ENCODE measurements at places on chromosomes 4 and X.

GRCh38 chr4:56757261-56757746, 64.2 kb downstream of the SPINK2 start:
- H3K27ac ChIP-seq = peak overlapping the region; percentile 81
- H3K4me3 ChIP-seq = peak overlapping the region; percentile 87
- no peaks in the 10 kb centered on the region for H3K27me3 ChIP-seq
- H3K36me3 ChIP-seq = no peaks in the 10 kb centered on the region

GRCh38 chr4:85901500-85901899, 426.6 kb downstream of the ARHGAP24 start:
- H3K27ac ChIP-seq = no peak overlapping the region
- H3K4me3 ChIP-seq = no peak overlapping the region
- H3K27me3 ChIP-seq = no peaks in the 10 kb centered on the region
- no peaks in the 10 kb centered on the region for H3K36me3 ChIP-seq

DNA sequence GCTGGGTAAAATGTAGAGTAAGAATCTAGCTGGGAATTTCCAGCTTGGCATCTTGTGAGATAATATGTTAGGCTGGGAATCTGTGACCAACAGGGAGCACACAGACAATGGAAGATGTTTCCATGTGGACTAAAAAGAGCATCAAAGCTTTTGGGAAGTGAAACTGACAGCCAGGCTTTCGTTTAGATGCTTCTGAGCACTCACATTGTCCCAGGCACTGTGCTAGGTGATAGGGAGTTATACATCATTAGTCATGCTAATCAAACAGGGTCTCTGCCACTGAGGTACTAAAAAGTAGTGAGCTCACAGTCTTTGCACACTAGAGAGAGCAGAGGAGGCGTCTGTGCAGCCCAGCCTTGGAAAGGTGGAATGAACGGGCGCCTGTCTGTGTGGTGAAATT, 101.9 kb upstream of the SCOC start:
- no peak overlapping the region for H3K4me3 ChIP-seq
- H3K27ac ChIP-seq = no peak overlapping the region
- H3K27me3 ChIP-seq = no peaks in the 10 kb centered on the region
- peak; percentile 12 for DNase-seq
- no peaks in the 10 kb centered on the region for H3K36me3 ChIP-seq

- peaks cover 11% of the 10 kb centered on the region for H3K4me1 ChIP-seq
- H3K4me3 ChIP-seq = peak overlapping the region; percentile 67
- H3K36me3 ChIP-seq = no peaks in the 10 kb centered on the region
- peaks cover 17% of the 10 kb centered on the region for H3K27me3 ChIP-seq
Observed at GRCh38 chrX:100674705-100675104, 30.7 kb downstream of the SRPX2 start.

- no peaks in the 10 kb centered on the region for H3K36me3 ChIP-seq
- H3K27ac ChIP-seq = no peak overlapping the region
- H3K4me3 ChIP-seq = no peak overlapping the region
- no peak for DNase-seq
- H3K4me1 ChIP-seq = no peaks in the 10 kb centered on the region
Observed at GRCh38 chr4:185623444-185624258, 88.3 kb upstream of the PDLIM3 start.

DNA sequence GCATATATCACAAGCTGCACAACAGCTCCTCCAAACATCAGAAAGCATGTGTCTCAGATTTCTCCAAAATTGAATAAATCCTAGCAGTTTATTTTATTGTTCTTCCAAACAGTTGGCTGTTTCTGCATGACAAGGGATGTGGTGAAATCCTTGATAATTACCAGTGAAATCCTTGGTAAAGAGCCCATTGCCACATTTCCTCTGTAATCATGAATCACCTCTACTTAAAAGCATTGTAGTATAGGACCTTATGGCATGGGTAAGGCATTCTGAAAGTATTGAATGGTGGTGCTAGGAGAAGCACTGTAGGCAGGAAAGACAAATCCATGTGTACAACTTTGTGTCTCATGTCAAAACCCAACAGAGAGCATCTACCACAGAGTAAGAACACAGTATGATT, 135.8 kb upstream of the NDST3 start:
- H3K27me3 ChIP-seq = no peaks in the 10 kb centered on the region
- H3K4me3 ChIP-seq = no peak overlapping the region
- no peaks in the 10 kb centered on the region for H3K4me1 ChIP-seq
- no peaks in the 10 kb centered on the region for H3K36me3 ChIP-seq

DNA sequence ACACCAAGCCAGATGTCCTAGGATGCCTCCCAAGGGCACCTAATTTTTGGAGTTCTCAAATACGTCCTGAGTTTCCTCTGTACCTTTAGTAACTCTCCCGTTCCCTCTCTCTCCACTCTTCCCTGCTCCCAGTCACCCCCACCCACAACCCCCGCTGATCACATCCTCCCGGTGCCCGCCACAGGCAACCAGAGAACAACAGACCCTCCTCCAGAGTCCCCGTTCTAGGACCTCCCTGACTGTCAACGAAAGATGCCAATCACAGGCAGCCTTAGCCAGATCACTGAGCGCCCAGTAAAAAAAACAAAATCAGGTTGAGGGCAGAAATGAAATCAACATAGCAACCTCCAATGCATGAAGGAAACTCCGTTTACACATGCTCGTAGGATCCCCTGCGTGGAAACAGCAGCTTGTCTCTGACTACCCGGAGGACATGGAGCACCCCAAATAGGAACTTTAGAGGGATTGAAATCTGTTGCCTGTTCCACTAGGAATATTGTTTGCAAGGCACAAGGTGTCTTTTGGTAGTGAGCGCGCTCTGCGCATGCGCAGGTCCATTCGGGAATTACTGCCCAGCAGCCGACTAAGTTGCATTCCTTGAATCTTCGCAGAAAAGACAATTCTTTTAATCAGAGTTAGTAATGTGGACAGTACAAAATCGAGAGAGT, at the start of gene GABRB1:
GABRB1 (plus strand) TSS at position 557 of the 668 bp plus-strand sequence.
- peak within 1 kb of the TSS; percentile 30 for H3K4me3 ChIP-seq
- H3K36me3 ChIP-seq = no peaks in the 10 kb centered on the region
- H3K27me3 ChIP-seq = peaks cover 40% of the 10 kb centered on the region
- peak within 1 kb of the TSS; percentile 26 for H3K27ac ChIP-seq
- H3K4me1 ChIP-seq = peaks cover 18% of the 10 kb centered on the region
- DNase-seq = no peak

DNA sequence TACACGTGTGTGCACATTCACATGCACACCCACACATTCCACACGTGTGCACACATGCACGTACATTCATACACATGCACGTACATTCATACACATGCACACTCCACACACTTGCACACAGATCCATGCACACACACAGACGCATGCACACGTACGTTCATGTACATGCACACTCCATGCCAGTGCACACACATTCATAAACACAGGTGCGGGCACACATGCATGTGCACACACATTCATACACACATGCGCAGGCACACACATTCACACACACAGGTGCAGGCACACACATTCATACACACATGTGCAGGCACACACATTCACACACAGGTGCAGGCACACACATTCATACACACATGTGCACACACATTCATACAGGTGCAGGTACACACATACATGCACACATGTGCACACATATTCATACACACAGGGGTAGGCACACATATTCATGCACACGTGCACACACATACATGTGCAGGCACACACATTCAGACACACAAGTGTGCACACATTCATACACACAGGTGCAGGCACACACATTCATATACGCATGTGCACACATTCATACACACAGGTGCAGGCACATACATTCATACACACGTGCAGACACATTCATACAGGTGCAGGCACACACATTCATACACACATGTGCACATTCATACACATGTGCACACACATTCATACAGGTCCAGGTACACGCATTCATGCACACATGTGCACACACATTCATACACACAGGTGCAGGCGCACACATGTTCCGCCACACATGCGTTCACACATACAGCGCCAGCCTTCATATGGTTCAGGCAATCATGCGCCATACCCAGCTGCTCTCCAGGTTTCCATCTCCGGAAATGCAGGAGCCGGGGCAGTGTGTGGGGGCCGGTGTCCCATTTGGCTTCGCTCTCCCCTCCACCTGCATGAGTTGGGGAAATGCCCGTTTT, 124.8 kb downstream of the HMX1 start:
- H3K27me3 ChIP-seq = peaks cover 5% of the 10 kb centered on the region
- H3K36me3 ChIP-seq = no peaks in the 10 kb centered on the region
- no peaks in the 10 kb centered on the region for H3K4me1 ChIP-seq
- no peak overlapping the region for H3K4me3 ChIP-seq
- DNase-seq = no peak

DNA sequence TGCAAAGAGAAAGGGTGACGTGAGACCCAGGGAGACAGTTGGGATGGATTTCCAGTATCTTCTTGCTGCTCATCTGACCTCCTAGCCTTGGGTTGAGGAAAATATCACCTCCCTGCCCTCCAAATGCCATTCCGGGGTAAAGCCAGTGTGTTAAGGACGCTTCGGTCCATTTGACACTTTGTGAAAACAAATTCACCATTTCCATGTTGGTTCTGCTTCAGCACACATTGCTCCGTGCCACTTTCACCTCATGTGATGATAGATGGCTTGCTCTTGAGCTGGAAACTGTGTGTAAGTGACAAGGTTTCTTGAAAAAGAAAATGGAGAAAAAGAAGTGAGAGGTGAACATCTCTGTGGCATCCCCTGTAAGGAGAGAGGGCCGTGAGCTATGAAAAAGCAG, 256.1 kb upstream of the PGRMC2 start:
- H3K4me3 ChIP-seq = no peak overlapping the region
- no peak for DNase-seq
- no peaks in the 10 kb centered on the region for H3K4me1 ChIP-seq
- H3K36me3 ChIP-seq = no peaks in the 10 kb centered on the region
- H3K27me3 ChIP-seq = peaks cover 16% of the 10 kb centered on the region
- H3K27ac ChIP-seq = no peak overlapping the region

- peaks cover 5% of the 10 kb centered on the region for H3K36me3 ChIP-seq
- DNase-seq = no peak
- peaks cover 8% of the 10 kb centered on the region for H3K27me3 ChIP-seq
- H3K27ac ChIP-seq = no peak overlapping the region
Observed at GRCh38 chr4:74714611-74715130, 79.7 kb downstream of the BTC start.

GRCh38 chrX:53013291-53013690, 35.3 kb upstream of the GPR173 start:
- no peaks in the 10 kb centered on the region for H3K36me3 ChIP-seq
- no peak overlapping the region for H3K27ac ChIP-seq
- H3K27me3 ChIP-seq = peaks cover 17% of the 10 kb centered on the region
- no peak for DNase-seq

GRCh38 chrX:63657821-63658220, 127.2 kb downstream of the ARHGEF9 start:
- no peaks in the 10 kb centered on the region for H3K27me3 ChIP-seq
- peaks cover 21% of the 10 kb centered on the region for H3K36me3 ChIP-seq
- H3K4me1 ChIP-seq = no peaks in the 10 kb centered on the region
- H3K27ac ChIP-seq = no peak overlapping the region
- no peak for DNase-seq
- H3K4me3 ChIP-seq = no peak overlapping the region

DNA sequence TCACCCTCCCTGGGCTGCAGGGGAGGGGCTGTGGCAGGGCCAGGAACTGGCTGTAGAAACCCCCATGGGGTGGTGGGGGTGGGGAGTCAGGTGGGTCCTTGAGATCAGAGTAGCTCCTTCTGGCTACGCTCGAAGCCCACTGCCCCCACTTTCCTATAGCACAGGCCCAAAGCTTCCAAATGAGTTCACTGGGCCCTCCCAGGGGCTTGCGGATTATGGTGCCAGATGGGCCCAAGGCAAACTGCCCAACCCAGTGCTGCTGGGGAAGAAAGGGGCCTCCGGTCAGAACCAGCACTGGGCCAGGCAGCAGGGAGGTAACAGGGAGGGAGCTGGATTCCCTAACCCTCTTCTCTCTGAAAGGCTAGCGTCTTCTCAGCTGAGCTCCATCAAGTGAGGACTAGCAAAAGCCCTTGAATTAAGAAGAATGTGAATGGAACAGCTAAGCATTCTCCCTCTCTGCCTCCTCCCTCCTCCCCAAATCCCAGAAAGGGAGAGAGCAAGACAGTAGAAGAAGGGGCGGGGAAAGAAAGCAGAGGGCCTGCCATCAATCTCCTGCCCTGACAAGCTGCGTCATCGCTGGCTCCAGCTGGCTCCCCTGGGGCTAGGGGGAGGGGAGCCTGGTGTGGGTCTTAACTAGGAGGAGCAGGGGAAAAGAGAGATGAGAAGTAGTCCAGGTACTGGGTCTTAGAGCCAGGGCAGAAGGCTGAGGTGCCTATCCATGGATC, 34.7 kb downstream of the FRMPD3 start:
- no peak overlapping the region for H3K4me3 ChIP-seq
- no peak for DNase-seq
- peaks cover 6% of the 10 kb centered on the region for H3K36me3 ChIP-seq
- no peaks in the 10 kb centered on the region for H3K4me1 ChIP-seq
- no peaks in the 10 kb centered on the region for H3K27me3 ChIP-seq

DNA sequence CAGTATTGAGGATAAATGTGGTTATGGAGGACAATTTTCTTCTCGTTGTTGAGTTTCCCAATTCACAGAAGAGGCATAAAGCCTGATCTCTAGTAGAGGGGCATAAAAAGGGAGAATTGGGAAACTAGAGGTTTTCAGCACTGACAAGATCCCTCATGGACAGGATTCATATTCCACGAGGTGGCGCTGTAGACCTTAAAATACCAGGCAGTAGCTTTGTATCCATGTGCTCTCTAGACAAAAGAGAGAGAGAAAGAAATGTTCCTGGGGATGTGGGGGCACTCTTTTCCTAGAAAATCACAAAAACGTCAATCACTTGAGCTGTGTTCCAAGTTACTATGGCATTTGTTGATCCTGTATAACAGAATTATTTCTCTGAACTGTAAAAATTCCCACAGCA, 128.3 kb downstream of the MAGEE1 start:
- H3K4me3 ChIP-seq = no peak overlapping the region
- no peaks in the 10 kb centered on the region for H3K4me1 ChIP-seq
- H3K27ac ChIP-seq = no peak overlapping the region
- no peaks in the 10 kb centered on the region for H3K27me3 ChIP-seq
- no peak for DNase-seq

DNA sequence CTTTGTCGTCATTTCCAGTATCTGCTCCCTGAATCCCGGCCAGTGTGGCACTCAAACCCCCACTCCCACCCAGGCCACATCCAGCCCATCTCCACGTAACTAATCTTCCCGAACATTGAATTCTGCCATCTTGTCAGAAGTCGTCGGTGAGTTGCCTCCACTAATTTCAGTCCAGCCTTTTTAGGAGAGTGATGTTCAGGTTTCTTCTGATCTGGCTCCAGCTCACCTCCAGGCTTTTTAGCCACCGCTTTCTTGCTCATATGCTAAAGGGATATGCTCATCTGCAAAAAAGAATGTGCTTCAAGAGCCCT, 1.3 kb downstream of the TMEM165 start:
- no peaks in the 10 kb centered on the region for H3K27me3 ChIP-seq
- peaks cover 45% of the 10 kb centered on the region for H3K4me1 ChIP-seq
- H3K36me3 ChIP-seq = peaks cover 8% of the 10 kb centered on the region
- peak overlapping the region; percentile 93 for H3K27ac ChIP-seq

DNA sequence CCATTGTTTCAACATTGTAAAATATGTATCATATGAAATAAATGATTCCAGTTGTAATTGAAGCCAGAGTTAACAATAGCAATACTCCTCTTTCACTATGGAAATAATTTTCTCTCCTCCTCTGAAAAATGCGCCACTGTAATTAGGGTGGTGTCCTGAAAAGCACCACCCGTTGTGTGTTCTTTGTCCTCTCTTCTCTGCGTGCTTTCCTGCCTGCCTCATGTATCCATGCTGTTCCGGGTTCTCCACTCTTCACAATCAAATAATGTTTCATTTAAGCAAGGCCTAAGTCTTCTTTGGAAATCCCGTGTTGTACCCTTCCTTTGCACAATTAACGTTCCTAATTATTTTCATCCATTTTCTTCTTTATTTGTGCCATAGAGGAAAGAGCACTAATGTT, 293.3 kb downstream of the ADGRL3 start:
- H3K4me1 ChIP-seq = no peaks in the 10 kb centered on the region
- no peaks in the 10 kb centered on the region for H3K36me3 ChIP-seq
- DNase-seq = no peak
- no peak overlapping the region for H3K4me3 ChIP-seq
- no peak overlapping the region for H3K27ac ChIP-seq
